ENCODE measurements at places on chromosomes 5 and 9. TPM values are rescaled to one million over a fixed set of nuclear protein-coding genes. Genes with fewer than 3 reads are reported as not detected.

DNA sequence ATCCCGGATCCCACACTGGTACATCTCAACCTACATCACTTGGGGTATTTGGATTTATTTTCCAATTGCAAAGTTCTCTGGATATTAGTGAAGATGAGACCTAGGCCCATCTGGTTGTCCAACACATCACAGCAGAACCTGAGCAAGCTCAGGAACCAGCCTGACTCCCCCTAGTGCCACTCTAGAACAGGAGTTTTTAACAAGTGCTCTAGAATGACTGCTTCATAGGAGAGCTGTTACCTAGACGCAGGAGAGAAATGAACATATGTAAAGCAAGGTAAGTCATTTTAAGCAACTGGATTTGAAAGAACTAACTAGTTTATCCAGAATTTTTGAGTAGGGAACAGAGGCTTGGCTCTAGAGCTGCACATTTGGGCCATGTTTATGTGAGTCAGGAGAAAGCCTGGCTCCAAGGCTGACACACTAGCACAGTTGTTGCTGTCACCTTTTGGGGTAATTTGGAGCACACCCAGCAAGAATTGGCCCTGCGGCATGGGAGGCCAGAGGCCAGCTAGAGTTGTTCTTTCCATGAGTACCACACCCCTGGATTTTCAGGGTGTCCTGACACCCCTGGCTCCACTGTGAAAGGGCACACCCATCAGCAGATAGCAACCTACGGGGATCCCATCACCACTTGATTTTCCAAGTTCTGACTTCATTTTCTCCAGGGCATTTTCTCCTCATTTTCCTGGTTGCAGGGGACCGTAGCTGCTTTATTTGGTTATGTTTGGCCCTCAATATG lies 110.9 kb upstream of the LPAR1 start:
- DNase-seq: peak; percentile 20

DNA sequence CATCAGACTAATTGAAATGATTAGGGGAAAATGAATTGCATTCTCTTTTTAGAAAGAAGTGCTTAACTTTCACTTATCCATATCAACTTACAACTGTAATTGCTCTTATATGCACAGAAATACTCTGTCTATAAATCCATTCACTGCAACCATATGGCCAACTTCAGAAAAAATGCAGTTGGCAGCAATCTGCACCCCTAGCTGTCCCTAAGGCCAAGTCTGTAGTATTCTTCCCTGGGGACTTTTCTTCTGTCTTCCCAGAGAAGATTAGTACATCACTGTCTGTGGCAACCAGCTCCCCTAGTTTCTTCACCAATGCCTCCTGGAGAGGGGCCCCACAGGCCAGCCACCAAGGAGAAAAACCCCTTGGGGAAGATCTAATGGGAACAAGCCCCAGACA lies 45.4 kb downstream of the ABCA1 start:
- DNase-seq: no peak

DNA sequence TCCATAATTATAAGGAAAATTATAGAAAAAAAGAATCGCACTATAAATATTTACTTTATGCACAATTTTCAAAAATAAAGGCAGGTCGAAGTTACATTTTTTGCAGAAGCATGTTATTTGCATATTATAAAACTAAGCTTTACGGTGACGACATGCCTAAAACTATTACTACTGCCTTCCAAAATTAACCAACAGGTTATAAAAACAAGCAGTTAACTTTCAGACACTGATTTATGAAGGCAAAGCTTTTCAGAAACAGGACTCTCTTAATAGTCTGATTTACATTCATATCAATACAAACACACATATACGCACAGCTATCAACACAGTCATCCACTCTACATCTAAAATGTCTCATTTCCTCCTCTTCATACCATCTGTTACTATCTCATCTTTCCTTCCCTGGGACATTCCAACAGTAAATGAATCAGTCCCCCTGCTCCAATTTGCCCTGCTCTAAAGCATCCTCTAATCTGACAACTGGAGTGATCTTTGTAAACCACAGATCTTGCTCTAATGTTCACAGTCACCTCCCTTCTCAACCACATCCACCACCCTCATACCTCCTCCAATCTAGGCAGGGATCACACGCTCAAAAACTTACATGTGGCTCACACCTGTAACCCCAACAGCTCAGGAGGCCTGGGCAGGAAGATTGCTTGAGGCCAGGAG lies 21.6 kb downstream of the FBXW11 start:
- no peak for DNase-seq

The HNRNPA0 gene
- total RNA-seq: 27.1 TPM

DNA sequence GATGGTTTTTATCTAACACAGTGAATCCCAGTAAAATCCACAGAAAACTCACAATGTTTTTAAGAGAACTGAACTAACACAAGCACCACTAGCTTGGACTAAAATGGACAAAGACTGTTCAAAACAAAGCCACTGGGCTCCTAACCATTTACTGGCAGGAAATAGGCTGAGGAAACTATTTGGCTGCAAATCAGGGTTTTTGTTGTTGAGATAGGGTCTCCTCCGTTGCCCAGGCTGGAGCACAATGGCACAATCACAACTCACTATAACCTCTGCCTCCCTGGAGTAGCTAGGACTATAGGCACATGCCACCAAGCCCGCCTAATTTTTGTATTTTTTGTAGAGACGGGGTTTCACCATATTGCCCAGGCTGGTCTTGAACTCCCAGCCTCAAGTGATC lies 99.7 kb downstream of the THBS4 start:
- DNase-seq: no peak

GRCh38 chr9:131117121-131117761 lies 8.1 kb upstream of the NUP214 start:
- peak; percentile 56 for DNase-seq

GRCh38 chr5:95973793-95974325 lies 12.2 kb upstream of the ELL2 start:
- DNase-seq: no peak

DNA sequence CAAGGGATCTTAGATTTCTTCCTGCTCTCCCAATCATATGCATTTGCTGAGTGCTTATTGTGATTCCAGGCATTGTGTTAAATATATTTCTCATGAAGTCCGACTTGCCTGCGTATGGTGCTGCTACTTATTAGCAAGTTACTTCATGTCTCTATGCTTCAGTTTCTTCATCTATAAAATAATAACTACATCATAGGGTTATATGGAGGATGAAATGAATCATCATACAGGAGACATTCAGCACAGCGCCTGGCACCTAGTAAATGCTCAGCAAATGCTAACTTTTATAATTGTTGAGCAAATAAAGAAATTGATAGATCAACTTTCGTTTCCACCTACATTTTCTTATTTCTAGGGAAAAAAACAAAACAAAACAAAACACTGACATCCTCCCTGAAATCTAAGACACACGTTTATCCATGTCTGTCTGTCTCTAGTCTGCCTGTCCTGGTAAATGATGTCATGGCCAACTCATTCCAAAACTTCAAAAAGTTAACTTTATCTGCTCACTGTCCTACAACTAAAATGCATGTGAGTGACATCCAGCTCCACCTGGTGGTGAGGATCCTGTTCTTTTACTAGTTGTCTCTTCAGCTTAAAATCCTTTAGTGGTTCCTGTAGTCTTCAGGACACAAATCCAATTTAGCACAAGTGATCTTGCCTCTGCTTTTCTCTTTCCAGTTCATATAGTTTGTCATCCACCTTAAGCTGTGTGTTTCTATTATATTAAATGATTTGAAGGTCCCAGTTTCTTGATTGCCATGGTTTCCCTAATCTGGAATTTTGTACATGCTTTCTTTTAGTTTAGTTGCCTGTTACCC lies 27.7 kb downstream of the PPP3R2 start:
- no peak for DNase-seq

DNA sequence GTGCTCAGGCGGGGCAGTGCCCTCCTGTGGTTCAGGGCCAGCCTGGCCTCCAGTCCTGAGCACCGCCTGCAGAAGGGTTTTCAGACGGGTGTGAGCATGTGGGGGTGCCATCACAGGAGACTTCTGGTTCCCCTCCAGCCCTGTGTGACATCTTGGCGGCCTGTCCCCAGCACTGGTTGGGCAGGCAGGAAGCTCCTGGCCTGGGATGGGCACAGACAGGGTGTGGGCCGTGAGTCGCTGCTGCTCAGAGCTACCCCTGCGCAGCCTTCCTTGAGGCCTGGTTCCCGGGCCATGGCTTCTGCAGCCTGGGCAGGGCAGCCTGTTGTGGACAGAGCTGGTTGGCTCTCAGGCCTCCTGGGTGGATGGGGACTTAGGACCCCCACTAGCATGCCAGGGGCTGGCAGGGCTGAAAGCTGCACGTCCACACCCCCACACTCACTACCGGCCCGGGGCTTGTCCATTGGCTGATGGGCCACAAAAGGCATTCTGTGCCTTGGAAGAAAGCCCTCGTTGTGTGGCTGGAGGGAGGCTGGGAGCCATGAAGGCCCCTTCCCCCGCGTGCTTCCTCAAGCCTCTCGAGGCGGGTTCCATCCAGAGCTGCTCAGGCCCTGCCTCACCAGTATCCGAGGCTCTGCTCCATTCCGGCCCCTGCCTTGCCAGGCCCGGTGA lies 58.7 kb downstream of the RXRA start:
- no peak for DNase-seq

GRCh38 chr9:113738893-113739604 lies 137.1 kb upstream of the ZNF618 start:
- DNase-seq: no peak

The GNAQ gene
- total RNA-seq: 20.9 TPM

DNA sequence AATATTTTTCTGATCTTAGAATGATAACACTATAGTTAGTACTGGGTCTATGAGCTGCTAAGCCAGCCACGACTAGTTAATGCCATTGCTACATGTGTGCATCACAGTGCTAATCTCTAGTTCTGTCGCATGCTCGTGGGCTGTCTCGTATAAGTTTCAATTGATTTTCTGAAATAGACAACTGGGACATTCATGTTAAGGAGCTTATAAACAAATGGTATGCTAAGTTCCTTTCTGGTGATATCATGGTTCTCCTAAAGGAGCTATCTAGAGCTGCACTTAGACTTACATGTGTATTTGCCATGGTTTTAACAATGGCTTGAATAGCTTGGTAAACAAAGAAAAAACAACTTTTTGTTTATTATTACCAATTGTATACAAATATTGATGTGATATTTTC lies 46.2 kb downstream of the F2RL2 start:
- DNase-seq: no peak

DNA sequence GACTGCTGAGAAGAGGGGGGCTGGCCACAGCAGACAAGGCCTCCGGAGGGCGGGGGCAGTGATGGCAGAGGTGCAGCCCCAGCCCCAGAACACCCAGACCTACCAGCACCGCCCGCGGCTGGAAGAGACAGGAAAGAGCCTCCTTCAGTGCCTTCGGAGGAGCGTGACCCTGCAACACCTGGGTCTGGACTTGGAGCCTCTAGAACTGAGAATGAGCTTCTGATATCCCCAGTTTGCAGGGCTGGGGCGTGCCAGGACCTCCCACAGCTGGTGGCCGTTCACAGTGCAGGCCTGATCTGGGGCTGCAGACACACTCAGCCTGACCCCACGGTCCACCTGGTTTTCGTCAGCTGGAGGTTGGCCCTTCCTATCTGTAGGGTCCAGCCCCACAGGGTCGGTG lies 9.1 kb downstream of the LCN10 start:
- peak; percentile 14 for DNase-seq

The F2R gene
- 16.0 TPM for total RNA-seq

The CDX1 gene
- not detected for total RNA-seq

DNA sequence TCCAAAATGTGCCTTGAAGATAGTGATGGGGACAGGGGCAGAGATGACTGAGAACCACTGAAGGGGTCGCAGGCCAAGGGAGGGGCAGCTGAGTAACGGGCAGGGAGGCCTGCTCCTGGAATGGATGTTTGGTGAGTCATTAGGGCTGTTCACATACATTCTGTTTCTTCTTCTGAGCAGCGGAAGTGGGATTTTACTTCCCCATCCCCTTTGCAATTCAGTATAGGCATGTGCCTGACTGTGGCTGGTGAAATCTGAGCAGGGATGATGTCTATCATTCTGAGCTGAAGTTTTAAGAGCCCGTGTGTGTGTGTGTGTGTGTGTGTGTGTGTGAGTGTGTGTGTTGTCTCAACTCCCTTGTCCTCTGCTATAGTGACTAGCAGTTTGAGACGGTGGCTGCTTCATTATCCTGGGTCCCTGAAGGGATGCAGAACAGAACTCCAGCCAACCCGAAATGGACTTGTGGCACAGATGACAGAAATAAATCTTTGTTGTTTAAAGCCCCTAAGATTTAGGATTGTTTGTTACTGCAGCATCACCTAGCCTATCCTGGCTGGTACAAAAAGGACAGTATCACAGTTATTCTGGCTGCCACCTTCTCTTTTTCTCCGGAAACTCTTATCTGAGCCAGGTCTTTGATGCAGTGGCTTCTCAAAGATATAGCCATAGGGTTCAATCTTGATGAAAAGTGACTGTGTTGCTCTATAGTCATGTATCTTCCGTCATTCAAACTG lies 29.2 kb upstream of the TGFBI start:
- DNase-seq: no peak

- DNase-seq: no peak
These were observed 199.5 kb upstream of the PUM3 start for GRCh38 chr9:3043369-3043768.

The IGFBPL1 gene
- total RNA-seq: 0.31 TPM

GRCh38 chr5:113524927-113525326 lies 11.4 kb downstream of the YTHDC2 start:
- no peak for DNase-seq

DNA sequence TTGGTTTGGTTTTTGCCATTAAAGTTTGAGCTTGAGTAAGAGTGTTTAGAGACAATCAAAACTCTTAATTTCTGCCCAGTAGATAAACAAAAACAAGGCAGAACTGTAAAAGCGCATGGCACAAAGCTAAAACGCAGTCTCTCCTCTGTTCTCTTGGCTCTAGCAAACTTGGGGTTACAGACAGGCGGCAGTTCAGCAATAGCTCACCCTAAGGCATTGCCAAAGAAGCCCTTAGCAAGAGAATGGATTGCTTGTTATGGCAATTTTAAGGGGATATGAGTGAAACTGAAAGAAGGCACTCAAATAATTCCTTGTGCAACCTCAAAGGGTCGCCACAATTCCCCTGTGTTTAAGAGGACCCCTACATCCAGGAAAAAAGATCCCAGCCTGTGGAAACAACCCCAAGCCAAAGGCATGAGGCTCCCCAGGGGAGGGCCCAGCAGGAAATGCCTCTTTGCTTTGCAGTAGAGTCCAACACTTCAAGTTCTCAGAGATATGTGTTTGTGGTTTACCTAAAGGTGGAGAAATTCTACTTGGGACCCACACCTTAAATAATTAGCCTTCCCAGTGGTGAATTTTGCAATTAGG lies 317.0 kb upstream of the MPDZ start:
- DNase-seq: no peak

The BTNL8 gene
- not detected for total RNA-seq

The MYOT gene
- total RNA-seq: 117 TPM

The PCDHB10 gene
- 1.5 TPM for total RNA-seq

- DNase-seq: peak; percentile 75
These were observed 3.1 kb downstream of the KLF9 start for GRCh38 chr9:70411121-70411929.

- no peak for DNase-seq
These were observed 135.0 kb downstream of the STK32A start for GRCh38 chr5:147369742-147370374.

GRCh38 chr5:67350618-67351201 lies 154.1 kb upstream of the CD180 start:
- DNase-seq: peak; percentile 33

- no peak for DNase-seq
These were observed 1.3 kb upstream of the PRR7 start for GRCh38 chr5:177445052-177445916.

Data from left cardiac atrium (tissue), 4 donors.